ENCODE measurements at places on chromosomes 5 and 9.

DNA sequence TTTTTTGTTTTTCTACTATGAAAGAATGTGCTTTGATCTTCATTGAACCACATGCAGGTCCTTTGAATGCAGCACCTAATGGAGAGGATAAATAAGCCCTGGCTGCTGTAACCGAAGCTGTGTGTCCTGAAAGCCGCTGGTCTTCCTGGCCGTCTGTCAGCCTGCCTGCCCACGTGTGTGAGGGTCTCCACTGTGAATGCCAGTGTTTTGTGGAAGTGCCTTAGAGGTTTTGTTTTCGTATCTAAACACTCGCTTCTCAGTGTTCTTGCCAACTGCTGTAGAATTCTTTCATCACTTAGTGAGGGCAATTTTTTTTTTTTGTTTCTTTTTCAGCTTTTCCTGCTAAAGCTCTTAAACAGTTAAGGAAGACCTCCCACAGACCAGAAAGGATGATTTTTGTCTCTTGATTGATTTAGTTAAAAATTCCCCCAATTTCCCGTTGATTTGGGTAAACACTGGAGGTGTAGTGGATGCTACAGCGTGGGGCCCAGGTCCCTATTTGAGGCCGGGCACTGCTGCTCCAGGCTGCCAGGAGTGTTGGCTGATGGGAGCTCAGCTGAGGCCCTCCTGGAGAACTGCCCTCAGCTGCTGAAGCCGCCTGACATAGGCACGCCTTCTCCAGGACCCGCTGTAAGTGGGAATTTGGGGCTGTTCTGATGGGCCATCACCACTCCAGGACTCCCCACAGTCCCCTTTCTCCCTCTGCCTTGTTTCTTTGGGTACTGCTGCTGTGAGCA lies 29.2 kb upstream of the PTCH1 start:
- no peak for DNase-seq

DNA sequence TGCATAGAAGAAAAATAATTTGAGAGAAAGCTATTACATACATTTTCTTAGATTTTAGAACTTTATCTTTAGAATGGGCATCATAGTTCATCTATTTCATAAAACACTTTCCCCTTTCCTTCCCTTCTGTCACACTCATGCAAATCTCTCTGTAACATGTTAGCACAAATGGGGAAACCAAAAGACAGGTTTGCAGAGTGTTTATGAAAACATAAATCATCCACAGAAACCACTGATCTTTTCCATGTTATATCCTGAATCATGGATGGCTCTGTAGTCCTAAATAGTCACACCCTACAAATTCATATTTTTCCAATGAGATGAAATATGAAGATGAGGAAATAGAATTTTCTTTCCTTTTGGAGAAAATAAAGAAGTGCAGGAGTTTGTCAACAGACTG lies 122.9 kb upstream of the PTGER4 start:
- no peak for DNase-seq

GRCh38 chr5:137205231-137206027 lies 293.7 kb downstream of the SPOCK1 start:
- DNase-seq: no peak

- DNase-seq: no peak
Observed at GRCh38 chr5:42337607-42338006, 85.6 kb upstream of the GHR start.

GRCh38 chr5:98130261-98131035 lies 643.0 kb upstream of the RGMB start:
- DNase-seq: no peak

- peak; percentile 67 for DNase-seq
Observed at GRCh38 chr9:109779711-109780452, at the start of gene PALM2AKAP2. Gene PALM2AKAP2, plus strand, starts transcription at chr9:109780198. Its CDS starts 291 bp downstream, at chr9:109780489.

DNA sequence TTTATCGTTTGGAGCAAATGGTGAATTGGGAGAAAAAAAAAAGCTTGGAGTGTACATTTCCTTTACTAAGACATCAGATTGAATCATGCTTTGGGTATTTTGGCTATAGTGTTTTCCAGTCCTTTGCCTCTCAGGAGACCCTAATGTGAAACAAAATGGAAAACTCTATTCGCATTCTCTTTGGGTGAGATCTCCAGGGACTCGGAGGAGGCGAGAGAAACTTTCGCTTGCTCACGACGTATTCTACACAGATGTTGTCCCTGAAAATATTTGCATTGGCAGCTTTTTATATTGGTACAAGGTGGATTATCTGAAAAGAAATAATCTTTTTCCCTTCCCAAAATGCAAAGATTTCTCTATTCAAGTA lies 1240.1 kb upstream of the WWC1 start:
- DNase-seq: no peak

DNA sequence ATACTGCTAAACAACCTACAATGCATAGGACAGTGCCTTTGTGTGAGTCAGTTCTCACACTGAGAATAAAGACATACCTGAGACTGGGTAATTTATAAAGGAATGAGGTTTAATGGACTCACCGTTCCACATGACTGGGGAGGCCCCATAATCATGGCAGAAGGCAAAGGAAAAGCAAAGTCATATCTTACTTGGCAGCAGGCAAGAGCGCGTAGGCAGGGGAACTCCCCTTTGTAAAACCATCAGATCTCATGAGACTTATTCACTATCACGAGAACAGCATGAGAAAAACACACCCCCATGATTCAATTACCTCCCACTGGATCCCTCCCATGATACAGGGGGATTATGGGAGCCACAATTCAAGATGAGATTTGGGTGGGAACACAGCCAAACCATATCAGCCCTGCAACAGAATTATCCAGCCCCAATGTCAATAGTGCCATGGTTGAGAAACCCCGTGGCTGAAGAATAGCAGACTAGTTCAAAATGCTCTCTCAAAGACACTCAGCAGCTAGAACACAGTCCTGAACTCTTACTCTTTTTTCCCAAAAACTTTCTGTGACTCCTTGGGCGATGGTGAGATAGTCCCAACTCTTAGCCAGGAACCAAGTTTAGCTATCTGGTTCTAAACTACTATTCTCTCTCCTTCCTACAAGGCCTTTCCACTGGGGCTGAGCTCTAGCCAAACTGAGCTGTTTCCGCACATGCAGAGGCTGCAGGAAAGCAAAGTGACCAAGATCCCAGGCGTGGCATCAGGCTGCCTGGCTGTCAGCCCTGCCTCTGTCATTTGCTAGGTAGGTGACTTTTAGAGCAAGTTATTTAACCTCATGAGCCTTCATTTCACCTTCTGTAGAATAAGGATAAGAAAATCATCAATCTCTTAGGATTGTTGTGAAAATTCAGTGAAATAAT lies 21.7 kb downstream of the FAT2 start:
- DNase-seq: peak; percentile 37

DNA sequence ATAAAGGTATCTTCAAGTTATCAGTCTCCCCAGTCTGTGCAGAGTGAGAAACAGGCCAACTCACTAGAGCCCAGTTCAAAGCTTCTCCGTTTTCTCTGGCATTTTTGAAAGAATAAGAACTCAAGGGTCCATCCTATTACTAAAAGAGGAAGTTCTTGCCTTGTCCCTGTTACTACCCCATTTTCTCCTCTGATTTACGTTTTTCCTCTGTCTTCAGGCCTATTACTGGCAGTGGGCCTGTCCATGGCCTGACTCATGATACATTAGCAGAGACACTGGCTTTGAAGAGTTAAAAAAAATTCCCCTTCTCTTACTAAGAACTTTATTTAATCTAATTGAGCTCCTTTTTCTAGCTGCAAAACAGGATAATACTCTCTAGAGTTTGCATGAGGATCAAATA lies 624.0 kb upstream of the KLF4 start:
- DNase-seq: no peak

- DNase-seq: no peak
Observed at GRCh38 chr9:72946318-72946717, 6.5 kb downstream of the ALDH1A1 start.

DNA sequence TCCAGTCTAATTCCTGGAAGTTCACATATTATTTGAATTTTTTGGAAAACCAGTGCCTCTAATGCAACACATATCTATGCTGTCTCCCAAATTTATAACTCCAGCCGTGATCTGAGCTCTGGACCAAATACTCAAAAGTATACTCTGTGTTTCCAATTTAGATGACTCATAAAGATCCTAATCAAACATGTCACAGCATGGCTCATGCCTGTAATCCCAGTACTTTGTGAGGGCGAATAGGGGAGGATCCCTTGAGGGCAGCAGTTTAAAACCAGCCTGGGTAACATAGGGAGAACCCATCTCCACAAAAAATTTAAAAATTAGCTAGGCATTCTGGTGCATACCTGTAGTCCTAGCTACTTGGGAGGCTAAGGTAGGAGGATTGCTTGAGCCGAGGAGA lies 388.0 kb downstream of the CDH12 start:
- no peak for DNase-seq

DNA sequence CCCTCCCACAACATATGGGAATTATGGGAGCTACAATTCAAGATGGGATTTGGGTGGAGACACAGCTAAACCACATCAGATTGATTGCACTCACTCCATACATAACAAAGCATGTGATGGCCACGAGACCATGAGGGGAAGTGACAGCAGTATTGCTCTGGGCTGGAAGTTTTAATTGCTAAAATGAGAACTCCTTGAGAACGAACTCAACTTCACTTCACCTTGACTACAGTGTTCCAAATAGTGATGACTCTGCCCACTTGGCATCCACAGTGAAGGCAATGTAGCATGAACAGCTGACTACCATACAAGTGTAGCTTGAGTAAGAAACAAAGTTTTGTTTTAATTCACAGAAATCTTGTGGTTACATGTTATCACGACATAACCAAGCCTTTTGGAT lies 739 bp upstream of the SPINK7 start:
- DNase-seq: no peak

DNA sequence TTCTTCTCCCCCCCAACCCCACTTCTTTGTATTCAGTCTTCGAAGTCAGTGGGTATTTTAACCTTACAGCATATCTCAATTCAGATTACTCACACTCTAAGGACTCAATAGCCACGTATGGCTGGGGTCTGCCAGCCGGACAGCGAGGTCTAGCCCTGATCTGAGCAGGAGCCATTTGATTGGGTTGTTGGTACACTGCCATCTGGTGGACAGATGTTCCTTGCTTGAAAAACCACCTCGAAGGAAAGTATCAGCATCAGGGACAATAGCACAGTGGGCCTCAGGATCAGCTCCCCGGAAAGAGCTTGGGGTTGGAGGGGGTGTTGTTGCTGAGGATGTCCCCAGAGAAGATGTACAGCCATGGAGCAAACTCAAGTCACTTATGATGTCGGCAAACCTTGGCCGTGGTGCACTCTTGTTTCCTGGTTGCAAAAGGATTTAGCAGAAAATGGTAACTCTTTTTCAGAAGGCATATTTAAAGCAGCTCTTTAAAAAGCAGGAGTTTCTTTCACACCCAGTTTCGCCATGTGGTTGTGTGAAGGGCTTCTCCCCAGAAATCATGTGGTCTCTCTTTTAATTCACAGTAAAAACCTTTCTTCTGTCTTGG lies 31.7 kb upstream of the KCNMB1 start:
- DNase-seq: peak; percentile 41

- DNase-seq: no peak
Observed at GRCh38 chr5:97918620-97919019, 735.6 kb upstream of the RIOK2 start.

DNA sequence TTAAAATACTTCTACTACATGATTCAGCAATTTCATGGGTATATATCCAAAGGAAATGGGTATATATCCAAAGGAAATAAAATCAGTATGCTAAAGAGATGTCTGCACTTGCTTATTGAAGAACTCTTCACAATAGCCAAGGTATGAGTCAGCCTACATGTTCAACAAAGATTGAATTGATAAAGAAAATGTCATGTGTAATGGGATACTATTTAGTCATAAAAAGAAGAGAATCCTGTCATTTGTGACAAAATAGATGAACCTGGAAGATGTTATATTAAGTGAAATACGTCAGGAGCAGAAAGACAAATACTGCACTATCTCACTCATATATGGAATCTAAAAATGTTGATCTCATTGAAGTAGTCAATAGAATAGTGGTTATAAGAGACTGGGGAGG lies 944.5 kb upstream of the CTNND2 start:
- DNase-seq: no peak

GRCh38 chr9:123697686-123698085 lies 232.2 kb downstream of the DENND1A start:
- DNase-seq: no peak

DNA sequence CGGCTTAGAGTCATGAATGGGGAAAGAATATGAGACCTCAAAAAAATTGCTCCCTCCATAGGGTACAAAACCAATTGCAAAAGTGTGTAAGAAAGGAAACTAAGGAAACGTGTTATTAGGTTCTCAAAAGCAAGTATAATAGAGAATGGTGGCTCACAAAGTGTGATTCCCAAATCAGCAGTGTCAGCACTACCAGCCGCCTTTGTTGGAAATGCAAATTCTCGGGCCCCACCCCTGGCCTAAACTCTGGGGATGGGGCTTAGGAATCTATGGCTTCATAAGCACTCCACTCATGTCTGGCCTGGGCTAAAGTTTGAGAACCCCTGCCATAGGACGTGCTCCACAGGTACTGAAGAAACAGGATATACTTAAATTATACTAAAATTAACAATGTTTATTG lies 1.6 kb upstream of the CCDC69 start:
- DNase-seq: no peak

- no peak for DNase-seq
Observed at GRCh38 chr9:37583522-37584121, 7.4 kb upstream of the FBXO10 start.

All from head of caudate nucleus (tissue), 42 donors.